ENCODE measurements at places on chromosomes 1 and 21.

- DNase-seq = no peak
Measured at GRCh38 chr1:39615086-39615673, 24.3 kb downstream of the HEYL start.

DNA sequence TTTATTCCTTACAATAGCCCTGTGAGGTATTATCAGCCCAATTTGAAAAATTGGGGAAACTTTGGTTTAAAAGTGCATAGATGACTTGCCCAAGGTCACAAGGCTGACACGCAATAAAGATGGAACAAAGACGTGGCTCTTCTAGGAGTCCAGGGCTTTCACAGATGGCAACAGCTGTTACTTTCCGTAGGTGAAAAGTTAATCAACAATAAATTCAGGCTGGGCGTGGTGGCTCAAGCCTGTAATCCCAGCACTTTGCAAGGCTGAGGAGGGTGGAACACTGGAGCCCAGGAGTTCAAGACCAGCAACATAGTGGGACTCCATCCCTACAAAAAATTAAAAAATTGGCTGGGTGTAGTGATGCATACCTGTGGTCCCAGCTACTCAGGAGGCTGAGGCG is 87.8 kb upstream of the ATF3 start:
- DNase-seq = no peak

DNA sequence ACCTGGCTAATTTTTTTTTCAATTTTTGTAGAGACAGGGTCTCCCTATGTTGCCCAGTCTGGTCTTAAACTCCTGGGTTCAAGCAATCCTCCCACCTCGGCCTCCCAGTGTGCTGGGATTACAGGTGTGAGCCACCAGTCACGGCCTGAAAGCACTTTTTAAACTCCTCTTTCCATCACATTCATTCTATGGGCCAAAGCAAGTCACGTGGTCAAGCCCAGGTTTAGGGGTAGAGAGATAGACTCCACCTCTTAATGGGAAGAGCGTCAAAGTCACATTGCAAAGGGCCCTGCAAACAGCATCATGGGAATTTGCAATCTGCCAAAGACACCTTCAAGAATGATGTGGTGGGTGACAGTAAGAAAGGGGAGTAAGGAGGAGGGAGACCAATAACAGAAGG is 7.1 kb downstream of the ATP1A4 start:
- no peak for DNase-seq

DNA sequence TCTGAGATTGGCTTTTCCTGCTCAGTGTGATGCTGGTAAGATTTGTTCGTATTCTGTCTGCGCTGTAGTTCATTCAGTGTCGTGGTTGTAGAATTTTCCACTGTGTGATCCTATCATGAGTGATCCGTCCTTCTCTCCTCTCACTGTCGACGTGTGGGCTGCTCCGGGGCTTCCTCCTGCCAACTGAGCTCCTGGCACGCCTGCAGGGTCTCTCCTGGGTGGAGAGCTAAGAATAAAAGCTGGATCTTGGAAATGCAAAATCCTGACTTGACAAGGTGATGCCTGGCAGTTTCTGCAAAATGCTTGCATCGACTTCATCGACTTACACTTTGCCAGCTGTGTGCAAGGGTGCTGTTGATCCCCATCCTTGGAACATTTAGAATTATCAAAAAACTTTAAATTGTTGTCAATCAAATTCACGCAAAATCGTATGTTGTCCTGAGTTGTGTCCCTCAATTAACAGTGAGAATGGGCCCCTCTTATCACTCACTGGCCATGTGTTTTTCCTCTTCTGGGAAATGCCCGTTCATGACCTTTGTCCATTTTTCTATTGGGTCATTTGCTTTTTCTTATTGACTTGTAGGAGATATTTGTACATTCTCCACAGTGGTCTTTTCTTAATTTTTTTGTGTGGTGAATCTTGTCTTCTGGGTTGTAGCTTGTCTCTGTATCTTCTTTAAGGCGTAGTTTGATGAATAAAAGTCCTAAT is 125.5 kb downstream of the CRYAA start:
- no peak for DNase-seq

DNA sequence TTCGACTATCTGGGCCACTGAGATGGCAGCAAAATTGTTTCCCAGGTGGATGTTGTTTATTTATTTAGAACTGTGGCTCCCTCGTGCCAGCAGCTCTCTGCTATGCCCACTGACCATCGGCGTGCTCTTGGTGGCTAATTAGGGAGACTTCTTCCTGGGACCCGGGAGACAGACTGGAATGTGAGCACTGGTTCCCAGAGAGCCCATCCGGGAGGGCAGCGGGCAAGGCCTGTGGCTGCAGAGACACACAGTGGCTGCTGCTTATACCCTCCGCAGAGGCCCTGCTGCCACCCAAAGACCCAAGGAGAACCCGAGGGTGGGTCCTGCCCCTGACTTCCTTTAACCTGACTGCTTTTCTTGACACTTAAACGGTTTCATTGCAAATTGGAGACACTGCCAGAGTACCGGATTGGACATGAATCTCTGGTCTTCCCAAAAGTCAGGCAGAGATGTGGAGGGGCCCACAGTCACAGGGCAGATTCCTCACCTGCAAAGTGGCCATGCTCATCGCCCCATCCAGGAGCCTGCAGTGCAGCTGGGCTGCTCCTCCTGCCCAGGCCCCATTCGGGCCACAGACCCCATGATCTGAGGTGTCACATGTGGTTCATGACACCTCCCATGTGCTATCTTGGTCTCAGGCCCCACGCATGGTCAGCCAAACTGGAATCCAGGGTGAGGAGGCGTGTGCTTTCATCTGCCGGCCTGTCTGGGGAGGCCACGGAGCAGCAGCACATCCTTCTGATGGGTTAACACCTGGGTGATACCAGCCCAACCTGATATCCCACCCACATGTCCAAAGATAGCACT is 5.7 kb upstream of the MATN1 start:
- DNase-seq = no peak

DNA sequence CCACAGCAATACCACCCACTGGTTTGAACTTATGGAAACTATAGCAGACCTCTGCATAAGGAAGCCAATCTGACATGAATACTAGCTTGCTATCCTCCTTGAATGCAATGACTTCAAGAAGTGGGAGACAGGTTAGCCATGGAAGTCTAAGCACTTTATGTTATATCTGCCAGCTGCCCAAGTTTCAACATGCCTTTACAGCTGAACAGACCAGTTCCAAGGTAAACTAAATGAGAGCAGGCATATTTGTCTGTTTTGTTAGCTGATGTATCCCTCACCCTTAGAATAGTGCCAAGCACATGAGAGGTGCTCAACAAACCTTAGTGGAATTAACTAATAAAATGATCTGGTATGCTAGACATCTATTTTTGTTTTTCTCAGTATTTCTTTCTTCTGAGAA is 65.1 kb downstream of the ALG14 start:
- DNase-seq = no peak

DNA sequence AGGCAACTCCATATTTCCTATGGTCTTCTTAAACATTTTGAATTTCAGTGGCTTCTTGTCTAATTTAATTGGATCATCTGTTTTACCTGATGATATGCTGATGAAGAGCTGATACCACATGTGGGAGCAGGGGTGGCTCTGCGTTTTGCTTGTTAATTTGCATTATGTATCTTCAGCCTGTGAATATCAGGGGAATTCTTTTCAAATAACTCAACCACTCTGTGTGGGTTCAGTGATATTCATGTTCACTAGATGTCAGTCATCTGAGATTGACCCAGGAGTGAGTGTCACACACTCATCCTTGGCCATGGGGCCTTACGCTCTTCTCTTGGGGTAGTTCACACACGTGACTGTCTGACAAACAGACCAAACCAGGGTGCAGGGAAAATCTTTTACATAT is 83.0 kb downstream of the FCRL5 start:
- no peak for DNase-seq

DNA sequence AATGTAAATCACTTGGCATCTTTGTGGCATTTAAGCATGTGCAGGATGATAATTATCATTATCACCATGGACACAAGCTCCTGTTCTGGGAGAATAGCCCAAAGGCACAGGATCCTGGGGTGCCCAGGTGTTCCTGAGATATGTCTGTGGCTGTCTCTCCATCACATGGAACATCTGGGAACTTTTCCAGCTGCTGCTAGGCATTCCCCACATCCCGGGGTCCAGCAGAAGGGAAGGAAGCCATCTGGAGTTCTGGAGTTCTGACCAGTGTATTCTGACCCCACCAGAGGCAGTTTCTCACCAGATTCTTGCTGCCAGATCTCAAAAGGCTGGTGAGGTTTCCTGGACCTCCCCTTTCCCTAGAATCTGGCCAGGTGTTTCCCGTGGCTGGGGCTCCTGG is 259.7 kb upstream of the VAMP3 start:
- DNase-seq = no peak

- no peak for DNase-seq
Measured at GRCh38 chr21:14551741-14552140, 5.6 kb upstream of the SAMSN1 start.

DNA sequence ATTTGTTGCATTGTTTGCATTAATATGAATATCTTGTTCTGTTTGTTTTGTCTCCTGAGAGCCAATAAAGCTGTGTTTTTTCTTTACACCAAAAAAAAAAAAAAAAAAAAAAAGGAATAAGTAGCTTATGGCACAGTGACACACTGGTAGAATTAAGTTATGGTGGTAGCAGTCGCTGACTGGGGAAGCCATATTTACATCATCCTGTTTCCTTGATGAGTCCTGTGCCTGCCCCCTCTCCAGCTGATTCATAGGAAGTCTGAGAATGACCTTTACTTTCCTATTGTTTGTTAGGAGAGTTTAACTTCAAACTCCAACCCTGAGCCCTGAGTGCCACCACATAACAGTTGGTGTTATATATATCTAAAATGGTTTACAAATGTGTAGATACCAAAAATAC is 62.2 kb downstream of the OBSCN start:
- no peak for DNase-seq

DNA sequence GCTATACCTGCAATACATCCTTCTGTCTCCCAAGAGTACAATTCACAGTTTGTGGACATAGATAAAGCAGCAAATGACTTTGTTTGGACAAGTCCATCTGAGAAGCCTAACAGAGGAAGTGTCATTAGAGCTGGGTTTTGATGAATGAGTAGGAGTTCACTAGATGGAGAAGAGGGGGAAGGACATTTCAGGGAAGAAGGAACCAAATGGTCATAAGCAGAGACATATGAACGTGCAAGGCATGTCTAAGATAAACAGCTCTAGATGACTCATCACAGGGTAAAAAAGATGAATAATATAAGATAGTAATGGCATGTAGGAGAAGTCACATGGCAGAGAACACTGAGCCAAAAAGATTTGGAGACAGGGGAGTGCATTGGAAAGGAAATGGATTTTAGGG is 54.5 kb downstream of the HMGB4 start:
- no peak for DNase-seq

DNA sequence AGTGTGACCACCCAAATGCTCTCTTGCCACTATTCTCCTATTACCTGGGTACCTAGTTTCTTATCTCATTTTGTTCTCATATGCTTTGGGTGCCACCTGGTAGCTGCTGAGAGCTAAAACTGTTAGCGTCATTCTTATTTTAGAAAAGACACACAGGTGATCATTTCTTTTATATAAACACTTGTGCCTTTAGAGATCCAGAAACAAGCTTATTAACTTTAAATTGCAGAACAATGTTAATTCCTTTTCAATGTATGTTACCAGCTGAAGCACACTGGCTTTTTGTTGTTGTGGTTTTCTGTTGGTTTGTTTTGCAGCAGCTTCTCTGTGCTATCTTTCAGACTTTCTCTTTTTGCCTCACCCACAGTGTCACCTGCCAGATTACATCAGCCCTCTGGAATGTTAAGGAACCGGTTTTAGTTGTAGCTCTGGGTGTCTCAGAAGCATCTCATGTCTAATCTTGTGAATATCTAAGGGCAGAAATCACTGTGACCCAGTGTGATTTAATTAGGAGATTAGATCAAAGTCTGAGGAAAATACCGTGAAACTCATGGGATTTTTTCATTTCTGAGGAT is 43.4 kb upstream of the SLC19A2 start:
- no peak for DNase-seq

- DNase-seq = no peak
Measured at GRCh38 chr1:147834181-147834580, 68.4 kb upstream of the GJA8 start.

GRCh38 chr1:231929311-231929710 is 302.7 kb downstream of the DISC1 start:
- DNase-seq = no peak

- DNase-seq = no peak
Measured at GRCh38 chr1:223244366-223245103, 101.5 kb upstream of the TLR5 start.

DNA sequence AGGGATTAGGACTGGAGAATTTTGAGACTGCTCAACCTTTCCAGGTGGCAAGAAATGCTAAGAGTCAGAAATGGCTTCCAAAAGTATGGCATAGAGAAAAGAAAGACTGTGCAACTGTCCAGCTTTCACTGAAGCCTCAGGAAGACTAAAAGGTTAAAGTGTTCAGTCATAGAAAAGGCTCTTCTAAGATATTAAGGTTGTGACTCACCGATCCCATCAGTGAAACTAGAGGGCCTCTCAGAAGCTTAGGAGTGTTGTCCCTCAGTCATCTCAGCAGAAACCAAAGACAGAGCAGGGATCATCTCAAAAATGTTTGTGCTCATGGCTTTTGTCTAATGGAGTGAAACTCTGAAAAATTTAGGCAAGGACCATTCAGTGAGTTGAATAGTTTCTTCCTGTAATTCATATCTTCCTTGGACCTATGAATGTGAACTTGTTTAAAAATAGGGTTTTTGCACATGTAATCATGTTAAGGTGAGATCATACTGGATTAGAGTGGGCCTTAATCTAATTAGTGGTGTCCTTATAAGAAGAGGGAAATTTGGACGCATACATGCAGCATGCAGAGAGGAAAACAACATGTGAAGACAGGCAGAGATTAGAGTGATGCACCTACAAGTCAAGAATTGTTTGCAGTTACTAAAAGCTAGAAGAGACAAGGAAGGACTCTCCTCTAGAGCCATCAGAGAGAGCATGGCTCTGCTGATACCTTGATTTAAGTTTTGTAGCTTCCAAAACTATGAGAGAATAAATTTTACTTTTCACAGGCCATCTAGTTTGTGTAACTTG is 71.3 kb downstream of the RPE65 start:
- no peak for DNase-seq

- DNase-seq = no peak
Measured at GRCh38 chr1:67840449-67840848, 7.2 kb upstream of the GNG12 start.

GRCh38 chr1:27970401-27970800 is 10.6 kb downstream of the XKR8 start:
- no peak for DNase-seq

- no peak for DNase-seq
Measured at GRCh38 chr1:246210756-246211155, 296.3 kb downstream of the SMYD3 start.

- no peak for DNase-seq
Measured at GRCh38 chr1:12203216-12204007, 26.4 kb upstream of the VPS13D start.

DNA sequence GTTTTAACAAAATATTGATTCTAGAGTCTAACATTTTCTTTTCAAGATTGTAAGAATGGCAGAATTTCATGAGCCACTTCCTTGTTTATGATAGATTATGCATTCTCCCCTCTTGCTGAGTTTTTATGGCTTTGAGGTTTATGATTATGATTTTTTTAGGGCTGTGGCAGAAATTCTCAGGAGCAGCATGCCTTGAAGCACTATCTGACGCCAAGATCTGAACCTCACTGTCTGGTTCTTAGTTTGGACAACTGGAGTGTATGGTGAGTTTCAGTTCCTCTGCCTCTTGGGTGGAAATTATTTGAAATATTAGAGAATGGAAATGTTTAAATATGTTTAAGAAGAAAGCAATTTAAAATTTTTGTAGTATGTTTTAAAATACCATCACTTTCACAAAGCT is 10.2 kb downstream of the USP16 start:
- DNase-seq = no peak

GRCh38 chr1:116820369-116820768 is 66.1 kb downstream of the CD2 start:
- DNase-seq = no peak

GRCh38 chr1:43222879-43223278 is 46.9 kb upstream of the TMEM125 start:
- DNase-seq = no peak
